ENCODE measurements at places on chromosomes 16 and 17.

DNA sequence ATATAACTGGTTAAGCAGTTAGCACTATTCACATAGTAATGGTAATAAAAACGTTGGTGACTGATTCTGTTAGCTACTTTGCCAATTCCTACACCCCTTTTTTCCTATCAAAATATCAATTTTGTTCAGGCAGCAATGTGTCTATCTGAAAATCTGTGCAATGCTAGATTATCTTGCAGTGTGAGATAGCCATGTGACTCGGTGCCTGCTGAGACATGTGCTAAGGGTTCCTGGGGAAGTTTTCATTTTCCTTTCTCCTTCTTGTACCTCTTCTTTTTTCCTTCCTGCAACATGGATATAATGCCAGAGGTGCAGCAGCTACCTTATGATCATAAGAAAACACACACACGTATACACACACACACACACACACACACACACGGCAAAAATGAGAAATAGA is 100.5 kb upstream of the SHISA6 start:
- DNase-seq: no peak

GRCh38 chr16:80569440-80570105 is 28.8 kb downstream of the DYNLRB2 start:
- DNase-seq: peak; percentile 64

- no peak for DNase-seq
These were observed 14.6 kb downstream of the MYO15A start for GRCh38 chr17:18122990-18123753.

GRCh38 chr17:30290077-30290476 is 1.7 kb downstream of the BLMH start:
- no peak for DNase-seq

GRCh38 chr17:19386974-19387920 is at the start of gene MFAP4:
Gene MFAP4 (minus strand): TSS chr17:19387190. CDS start chr17:19387155, 35 bp downstream.
- no peak for DNase-seq

- DNase-seq: no peak
These were observed 1.4 kb downstream of the MSL1 start for GRCh38 chr17:40122999-40123810.

- no peak for DNase-seq
These were observed 18.2 kb upstream of the MAP3K14 start for GRCh38 chr17:45334701-45335677.

DNA sequence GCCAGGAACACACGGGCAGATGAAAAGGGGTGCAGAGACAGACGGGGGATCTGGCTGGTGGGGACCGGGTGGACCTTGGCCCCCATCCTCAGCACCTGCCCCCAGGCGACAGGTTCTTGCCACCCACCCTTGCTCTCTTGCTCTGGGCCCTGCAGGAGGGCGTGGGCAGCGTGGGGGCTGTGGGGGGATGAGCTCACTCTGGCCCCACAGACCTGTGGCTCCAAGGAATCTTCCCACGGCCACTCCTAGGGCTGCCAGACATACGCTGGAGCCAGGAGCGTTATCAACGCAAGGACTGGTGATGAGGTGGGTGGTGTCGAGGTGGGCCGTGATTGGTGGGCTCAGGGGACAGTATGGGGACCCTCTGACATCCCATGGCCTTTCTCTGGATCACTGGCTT is 6.3 kb downstream of the CTRB1 start:
- DNase-seq: no peak

- DNase-seq: no peak
These were observed 23.6 kb downstream of the MILR1 start for GRCh38 chr17:64472564-64472963.

- DNase-seq: peak; percentile 8
These were observed 5.2 kb downstream of the ARSG start for GRCh38 chr17:68296217-68297191.

- no peak for DNase-seq
These were observed 60.2 kb upstream of the ADORA2B start for GRCh38 chr17:15884731-15885130.

GRCh38 chr16:53721017-53721416 is 17.1 kb downstream of the FTO start:
- no peak for DNase-seq

GRCh38 chr17:33756021-33756420 is 462.9 kb upstream of the ASIC2 start:
- DNase-seq: no peak

GRCh38 chr17:5291683-5292350 is 9.7 kb downstream of the RABEP1 start:
- DNase-seq: no peak

GRCh38 chr16:70556063-70556462 is 32.4 kb downstream of the SF3B3 start:
- DNase-seq: no peak

DNA sequence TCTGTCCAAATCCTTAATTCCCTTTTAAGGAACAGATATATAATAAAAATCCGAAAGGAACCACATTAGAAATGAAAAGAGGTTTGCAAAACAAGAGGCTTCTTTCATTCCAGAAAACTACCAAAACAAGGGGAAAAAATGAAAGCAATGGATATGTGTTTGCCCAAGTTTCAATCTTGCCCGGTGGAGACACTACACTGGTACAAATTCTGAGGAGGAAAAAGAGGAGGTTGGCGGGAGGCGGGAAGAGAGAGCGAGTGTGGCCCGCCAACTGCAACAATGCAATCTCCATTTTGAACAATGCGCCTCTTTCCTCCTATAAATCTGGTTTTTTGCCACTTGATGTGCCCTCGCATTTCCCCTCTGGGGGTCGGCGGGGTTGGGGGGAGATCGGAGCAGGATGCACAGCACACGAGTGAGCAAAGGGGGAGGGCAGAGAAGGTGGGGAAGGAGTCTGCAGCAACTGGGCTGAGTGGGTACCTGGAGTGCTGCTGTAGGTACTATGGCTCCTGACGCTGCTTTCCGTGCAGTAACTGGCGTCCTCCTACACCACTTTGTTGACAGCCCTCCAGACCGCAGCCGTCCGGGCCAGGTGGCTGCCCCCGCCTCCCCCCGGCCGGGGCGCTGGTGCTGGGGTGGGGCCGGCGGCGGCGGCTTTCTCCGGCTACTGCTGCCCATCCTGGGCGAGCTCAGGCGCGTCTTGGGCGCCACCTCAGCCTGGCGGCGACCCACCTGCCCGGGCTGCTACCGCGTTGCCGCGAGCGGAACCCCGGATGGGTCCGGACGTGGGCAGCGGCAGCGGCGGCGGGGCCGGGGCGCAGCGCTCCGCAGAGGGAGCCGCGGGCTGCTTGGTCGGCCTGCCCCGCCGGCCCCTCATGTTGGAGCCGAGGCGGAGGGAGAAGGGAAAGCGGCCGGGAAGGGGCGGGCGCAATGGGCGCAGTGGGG is 93.8 kb upstream of the PLEKHM1 start:
- peak; percentile 54 for DNase-seq

DNA sequence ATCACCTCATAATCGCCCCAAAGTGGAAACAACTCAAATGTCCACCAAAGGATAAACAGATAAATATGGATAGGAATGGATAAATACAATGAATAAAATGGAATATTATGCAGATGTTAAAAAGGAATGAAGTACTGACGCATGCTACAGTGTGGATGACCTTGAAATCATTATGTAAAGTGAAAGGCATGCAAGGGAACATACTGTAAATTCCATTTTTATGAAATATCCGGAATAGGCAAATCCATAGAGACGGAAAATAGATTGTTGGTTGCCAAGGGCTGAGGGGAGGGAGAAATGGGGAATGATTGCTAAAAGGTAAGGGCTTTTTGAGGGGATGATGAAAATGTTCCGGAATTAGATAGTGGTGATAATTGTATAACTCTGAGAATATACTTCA is 36.0 kb downstream of the STAT5B start:
- DNase-seq: no peak

GRCh38 chr17:74757931-74758847 is 9.8 kb downstream of the NHERF1 start:
- DNase-seq: no peak
